Occipital lobe (tissue), 3 donors: ENCODE measurements at places on chromosomes 5 and 9. TPM values are rescaled to one million over a fixed set of nuclear protein-coding genes. Genes with fewer than 3 reads are reported as not detected.

GRCh38 chr5:158819840-158820620, 279.7 kb downstream of the EBF1 start:
- no peak for DNase-seq

GRCh38 chr5:79653843-79654242, 35.8 kb upstream of the CMYA5 start:
- no peak for DNase-seq

DNA sequence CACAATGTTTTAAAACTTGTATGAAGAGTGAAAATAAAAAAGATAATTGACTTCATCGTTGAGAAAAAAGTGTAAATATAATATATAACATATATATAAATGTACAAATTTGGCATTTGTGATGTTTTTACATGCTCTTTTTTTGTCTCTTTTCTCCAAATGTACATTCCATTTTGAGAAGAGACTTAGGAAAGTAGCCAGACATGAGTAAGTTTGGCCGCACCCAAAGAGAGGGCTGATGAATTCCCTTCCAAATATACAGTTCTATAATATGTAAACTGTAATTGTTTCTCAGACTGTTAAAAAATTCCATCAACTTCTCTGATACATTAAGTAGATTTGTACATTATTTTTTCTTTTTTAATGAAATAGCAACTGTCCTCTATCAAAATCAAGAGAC, 193.2 kb upstream of the MAP3K1 start:
- DNase-seq: no peak

DNA sequence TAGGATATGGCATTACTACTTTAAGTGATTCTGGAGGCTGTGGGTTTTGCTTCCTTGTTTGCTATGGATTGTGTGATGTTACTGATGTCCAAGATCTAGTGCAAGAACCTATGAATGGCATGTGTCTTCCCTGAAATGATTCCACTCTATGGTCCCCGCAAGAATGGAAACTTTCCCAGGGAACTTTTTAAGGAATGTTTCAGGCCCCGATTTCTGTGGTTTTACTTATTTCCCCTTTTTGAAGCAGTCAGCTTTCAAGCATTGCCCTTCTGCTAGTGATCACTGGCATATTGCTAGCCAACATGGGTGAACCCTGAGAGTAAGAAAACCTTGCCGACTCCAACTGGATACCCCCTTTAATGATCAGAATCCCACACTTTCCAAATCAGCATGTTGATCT, 26.6 kb upstream of the CD180 start:
- DNase-seq: no peak

- DNase-seq: no peak
Observed at GRCh38 chr5:52743970-52744369, 43.7 kb upstream of the ITGA1 start.

- no peak for DNase-seq
Observed at GRCh38 chr5:88188458-88189132, 80.0 kb downstream of the TMEM161B start.

DNA sequence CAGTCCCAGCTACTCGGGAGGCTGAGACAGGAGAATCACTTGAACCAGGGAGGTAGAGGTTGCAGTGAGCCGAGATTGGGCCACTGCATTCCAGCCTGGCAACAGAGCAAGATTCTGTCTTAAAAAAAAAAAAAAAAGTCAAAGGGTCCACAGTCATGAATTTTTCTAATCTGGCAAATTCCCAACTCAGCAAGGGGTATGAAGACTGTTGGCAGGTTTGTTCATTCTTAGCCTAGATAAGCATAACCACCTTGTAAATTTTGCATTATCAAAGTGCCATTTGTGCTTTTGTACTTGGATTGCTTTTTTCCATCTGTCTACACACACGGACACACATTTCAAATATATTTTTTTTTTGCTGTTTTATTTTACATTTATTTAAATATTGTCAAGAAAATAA, 299.8 kb upstream of the NUDT12 start:
- DNase-seq: no peak

FREM1 gene
- total RNA-seq: 1.4 TPM

IQGAP2 gene
- total RNA-seq: 20.7 TPM

WNK2 gene
- total RNA-seq: 16.4 TPM

SOHLH1 gene
- not detected for total RNA-seq

TEX48 gene
- not detected for total RNA-seq
